ENCODE measurements at places on chromosomes 1 and 21.

DNA sequence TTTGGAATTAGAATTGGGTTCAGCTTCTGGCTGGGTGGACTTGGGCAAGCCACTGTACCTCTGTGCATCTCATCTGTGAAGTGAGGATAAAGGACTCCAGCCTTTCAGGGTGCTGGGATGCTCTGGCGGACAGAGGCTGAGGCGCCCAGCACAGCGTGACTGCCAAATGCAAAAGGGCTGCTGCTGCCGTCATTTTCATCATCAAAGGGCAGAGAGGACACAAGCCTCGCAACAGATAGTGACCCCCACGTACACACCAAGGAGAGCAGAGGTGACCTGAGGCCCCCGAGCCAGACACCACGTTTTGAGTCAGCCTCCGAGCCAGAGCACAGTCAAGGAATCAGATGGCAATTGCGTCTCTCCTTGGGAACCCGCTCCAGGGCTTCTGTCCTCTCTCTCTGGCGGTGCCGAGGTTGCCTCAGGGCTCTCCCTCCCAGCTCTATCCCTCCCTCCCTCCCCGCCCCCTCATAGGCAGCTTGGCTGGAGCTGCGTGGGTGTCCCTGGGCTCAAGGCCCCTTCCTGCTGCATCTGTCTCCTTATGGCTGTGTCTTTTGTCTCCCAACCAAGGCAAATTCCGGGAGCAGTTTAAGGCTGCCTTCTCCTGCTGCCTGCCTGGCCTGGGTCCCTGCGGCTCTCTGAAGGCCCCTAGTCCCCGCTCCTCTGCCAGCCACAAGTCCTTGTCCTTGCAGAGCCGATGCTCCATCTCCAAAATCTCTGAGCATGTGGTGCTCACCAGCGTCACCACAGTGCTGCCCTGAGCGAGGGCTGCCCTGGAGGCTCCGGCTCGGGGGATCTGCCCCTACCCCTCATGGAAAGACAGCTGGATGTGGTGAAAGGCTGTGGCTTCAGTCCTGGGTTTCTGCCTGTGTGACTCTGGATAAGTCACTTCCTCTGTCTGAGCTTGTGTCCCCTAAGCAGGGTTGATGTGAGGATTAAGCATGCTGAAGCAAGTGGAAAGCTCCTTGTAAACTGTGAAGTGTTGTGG, 9.0 kb downstream of the HCRTR1 start:
- DNase-seq, result no peak

GRCh38 chr1:204434116-204434755, 22.6 kb upstream of the PPP1R15B start:
- no peak for DNase-seq

GRCh38 chr1:83931658-83932253, 67.2 kb downstream of the TTLL7 start:
- no peak for DNase-seq

DNA sequence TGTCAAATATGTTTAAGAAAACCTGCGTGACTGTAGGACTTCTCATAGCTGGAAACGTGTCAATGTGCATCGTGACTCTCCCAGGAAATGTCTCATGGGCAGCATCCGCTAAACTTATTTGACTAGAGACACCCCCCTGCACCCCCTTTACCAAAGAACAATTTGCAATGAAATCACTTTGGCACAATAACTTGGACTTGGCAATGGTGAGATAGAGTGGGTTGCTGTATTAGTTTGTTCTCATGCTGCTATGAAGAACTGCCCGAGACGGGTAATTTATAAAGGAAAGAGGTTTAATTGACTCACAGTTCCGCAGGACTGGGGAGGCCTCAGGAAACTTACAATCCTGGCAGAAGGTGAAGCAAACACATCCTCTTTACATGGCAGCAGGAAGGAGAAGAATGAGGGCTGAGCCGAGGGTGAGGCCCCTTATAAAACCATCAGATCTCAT, 13.8 kb downstream of the CLDN14 start:
- no peak for DNase-seq

GRCh38 chr1:219443763-219444162, 169.1 kb downstream of the ZC3H11B start:
- no peak for DNase-seq

GRCh38 chr1:40711465-40712404, 20.2 kb downstream of the NFYC start:
- DNase-seq, result no peak

GRCh38 chr1:167674156-167674555, 44.1 kb downstream of the RCSD1 start:
- no peak for DNase-seq

- DNase-seq, result no peak
These were observed 39.5 kb downstream of the LBR start for GRCh38 chr1:225388372-225388771.

- no peak for DNase-seq
These were observed 614.0 kb upstream of the CHRM3 start for GRCh38 chr1:238772322-238772721.

GRCh38 chr1:58699011-58699762, 675 bp downstream of the MYSM1 start:
- no peak for DNase-seq

GRCh38 chr1:17097787-17098186, 21.5 kb downstream of the PADI2 start:
- no peak for DNase-seq

DNA sequence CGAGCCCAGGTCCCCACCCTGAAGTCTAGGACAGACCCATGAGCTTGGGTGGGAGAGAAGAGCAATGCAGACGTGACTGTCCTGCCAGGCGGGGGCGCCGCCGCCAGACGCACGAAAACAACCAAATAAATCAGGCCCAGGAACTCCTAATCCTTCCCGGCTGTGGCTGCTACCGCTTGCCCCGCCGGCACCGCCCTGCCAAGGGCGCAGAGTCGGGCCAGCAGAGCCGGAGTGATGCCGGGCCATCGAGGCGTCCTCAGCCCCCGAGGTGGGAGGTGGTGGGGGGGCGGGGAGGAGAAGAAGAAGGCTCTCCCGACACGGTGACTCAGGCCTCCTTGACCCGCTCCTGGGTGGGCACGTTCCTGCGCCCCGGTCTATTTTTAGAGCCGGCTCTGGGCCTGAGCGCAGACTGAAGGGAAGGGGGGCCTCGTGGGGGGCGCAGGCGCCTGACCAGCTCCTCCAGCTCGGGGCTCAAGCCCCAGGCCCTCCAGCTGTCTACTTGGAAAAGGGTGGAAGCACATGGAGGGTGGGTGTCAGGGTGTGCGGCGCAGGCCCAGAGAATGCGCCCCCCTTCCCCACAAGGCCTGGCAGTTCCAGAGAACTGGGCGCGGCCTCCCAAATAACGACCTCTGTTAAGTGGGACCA, 10.7 kb upstream of the COL16A1 start:
- DNase-seq, result peak; percentile 65

DNA sequence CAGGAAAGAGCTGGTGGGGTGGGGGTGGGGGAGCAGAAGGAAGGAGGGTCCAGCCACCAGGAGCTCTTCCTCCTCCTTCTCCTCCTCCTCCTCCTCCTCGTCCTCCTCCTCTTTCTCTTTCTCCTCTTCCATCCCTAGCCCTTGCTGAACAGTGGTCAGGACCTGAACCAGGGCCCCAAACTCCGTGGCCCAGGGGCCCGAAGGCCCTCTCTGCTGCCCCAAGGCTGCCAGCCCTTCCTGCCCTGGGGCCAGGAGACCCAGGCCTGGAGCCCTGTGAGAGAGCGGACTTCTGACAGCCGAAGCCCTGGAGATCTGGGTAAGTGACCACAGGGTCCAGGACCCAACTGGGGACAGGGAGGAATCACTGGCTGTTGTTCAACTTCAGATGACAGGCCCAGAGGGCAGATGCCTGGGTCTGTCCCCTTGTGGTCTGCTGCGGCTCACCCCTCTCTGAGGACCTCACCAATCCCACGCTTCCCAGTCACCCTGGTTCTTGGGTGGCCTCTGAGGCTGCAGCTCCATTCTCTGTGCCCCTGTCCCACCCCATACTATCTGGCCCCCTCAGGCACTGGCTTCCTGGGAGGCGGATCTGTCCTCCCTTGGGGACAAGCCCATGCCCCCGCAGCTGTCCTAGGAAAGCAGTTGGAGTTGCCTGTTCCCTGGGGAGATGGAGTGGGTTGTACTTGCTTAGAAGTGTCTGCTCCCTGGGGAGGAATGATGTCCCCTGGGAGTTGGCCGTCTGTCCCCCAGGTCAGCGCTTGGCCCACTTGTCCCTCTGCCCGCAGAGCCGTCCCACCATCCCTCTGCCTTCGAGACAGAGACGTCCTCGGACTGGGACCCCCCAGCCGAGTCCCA, 51.8 kb downstream of the VWA5B1 start:
- no peak for DNase-seq

- no peak for DNase-seq
These were observed 3.9 kb upstream of the EFNA1 start for GRCh38 chr1:155123801-155124200.

GRCh38 chr1:59903141-59903754, 23.3 kb downstream of the CYP2J2 start:
- peak; percentile 21 for DNase-seq

DNA sequence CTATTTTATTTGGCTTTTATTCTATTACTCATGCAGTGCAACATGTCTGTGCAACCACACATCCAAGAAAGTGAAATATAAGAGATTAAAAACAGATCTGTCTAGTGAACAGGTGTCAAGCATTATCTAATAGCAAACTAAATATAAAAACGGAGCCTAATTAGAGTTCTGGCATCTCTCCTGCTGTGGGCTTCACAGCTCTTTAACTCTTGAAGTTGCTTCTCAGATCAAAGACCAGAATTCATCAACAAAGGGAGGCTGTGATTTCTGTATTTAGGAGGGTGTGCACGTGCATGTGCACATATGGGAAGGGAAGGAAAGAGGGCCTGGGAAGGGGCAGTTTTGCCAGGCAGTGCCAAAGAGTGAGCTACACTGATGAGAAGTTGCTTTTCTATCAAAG, 81.0 kb downstream of the MIS18A start:
- no peak for DNase-seq

GRCh38 chr21:27275294-27275927, 308.5 kb upstream of the ADAMTS5 start:
- DNase-seq, result no peak

DNA sequence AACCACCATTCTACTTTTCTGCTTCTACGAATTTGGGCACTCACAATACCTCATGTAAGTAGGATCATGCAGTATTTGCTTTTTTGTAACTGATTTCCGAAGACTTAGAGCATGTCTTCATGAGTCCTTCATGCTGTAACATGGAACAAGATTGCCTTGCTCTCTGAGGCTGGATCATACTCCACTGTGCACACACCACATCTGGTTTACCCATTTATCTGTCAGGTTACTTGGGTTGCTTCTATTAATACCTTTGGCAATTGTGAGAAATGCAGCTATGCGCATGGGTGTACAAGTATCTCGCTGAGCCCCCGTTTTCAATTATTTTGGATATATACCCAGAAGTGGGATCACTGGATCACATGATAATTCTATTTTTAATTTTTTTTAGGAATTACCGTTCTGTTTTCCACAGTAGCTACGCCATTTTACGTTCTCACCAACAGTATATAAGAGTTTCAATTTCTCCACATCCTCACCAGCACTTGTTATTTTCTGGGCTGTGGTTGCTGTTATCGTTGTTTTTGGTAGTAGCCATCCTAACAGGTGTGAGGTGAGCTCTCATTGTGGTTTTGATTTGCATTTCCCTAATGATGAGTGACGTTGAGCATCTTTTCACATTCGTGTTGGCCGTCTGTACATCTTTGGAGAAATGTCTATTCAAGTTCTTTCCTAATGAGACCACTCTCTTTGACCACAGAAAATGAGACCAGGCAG, 10.7 kb upstream of the SLC2A5 start:
- no peak for DNase-seq

DNA sequence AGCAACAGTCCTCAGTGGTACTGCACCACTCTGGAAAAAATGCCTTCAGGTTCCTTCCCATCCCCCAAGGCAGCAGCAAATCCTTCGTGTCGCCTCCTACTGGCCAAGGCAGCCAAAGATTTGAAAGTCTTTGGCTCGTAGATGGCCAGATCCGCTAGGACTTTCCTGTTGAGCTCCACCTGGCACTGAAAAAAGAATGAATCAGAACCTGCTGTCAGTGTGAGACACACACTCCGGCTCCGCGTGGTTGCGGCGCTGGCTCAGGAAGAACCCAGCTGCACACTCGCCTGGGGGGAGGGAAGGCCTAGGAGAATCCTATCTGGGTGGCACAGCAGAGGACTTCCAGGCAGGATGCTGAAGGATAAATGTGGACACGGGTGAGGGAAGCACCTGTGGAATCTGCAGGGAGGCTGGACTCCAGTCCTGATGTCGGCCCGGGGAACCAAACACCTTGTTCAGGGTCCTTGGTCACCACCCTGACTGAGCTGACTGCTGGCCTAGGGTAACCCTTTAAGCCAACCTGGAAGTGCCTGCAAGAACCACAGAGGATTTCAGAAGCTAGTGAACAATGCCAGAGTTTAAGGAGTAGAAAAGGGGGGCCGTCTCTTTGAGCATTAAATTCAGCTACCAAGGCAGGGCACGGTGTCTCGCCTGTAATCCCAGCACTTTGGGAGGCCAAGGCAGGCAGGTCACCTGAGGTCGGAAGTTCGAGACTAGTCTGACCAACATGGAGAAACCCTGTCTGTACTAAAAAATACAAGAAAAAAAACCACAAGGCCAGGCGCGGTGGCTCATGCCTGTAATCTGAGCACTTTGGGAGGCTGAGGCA, 3.2 kb upstream of the CCNL2 start:
- DNase-seq, result peak; percentile 68

DNA sequence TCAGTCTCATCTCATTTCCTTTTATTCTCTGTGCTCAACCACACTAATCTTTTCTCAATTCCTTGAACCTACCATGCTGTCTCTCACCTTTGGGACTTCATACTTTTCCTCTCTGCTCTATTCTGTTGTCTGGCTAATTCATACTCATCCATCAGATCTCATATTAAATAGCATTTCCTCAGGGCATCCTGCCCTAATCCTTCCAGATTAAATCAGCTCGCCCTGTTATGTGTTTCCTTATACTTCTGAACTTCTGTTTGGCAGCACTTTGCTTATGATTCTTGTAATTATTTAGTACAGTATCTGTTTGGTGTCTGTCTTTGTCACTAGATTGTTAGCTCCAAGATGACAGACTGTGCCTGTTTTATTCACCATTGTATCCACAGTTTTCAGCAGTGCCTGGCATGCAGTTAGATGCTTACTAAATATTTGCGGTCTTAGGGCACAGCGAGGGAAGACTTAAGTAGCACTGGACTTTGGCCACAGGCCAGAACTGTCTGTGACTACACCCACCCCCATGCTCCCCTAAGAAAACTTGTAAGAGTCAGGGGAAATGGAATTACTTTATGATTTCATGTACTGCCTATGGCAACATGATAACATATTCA, 9.9 kb upstream of the CAP1 start:
- no peak for DNase-seq

- no peak for DNase-seq
These were observed 12.3 kb downstream of the SORT1 start for GRCh38 chr1:109385417-109385816.

DNA sequence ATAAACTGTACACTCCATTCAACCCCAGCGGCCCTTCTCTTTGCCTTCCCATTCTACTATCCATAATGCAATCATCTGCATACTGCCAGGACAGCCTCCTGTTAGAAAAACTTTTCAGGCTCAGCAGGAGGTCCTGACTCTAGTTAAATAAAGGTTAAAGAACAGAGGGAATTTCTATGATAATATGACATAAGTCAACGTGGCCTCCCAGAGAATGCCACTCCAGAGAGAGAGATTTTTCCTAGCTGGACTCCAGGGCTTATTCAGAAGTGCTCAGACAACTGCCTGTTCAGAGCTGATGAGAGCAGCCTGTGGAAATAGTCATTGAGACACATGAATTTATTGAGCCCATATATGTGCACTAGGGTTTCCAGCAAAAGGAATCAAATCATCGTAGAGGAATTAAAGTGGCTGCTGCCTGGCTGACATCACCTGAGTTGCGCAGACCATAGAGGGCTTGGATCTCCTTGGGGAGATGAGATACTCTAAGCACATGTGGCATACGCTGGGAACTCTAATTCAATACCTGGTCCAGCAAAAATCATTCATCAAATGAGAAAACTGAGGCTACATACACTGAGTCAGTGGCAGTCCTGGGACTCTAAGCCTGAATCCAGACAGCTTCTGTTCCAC, 736.2 kb downstream of the PTPRU start:
- DNase-seq, result no peak

Data from activated T-cell treated with anti-CD3 and anti-CD28 coated beads, Interleukin-2, amount 50 U/mL, for 48 hours (primary cell).